ENCODE measurements at places on chromosomes 3 and 15. TPM values are rescaled to one million over a fixed set of nuclear protein-coding genes. Genes with fewer than 3 reads are reported as not detected.

CCDC80 gene
- total RNA-seq = 2.7 TPM

TF gene
- total RNA-seq = 57.9 TPM

DNA sequence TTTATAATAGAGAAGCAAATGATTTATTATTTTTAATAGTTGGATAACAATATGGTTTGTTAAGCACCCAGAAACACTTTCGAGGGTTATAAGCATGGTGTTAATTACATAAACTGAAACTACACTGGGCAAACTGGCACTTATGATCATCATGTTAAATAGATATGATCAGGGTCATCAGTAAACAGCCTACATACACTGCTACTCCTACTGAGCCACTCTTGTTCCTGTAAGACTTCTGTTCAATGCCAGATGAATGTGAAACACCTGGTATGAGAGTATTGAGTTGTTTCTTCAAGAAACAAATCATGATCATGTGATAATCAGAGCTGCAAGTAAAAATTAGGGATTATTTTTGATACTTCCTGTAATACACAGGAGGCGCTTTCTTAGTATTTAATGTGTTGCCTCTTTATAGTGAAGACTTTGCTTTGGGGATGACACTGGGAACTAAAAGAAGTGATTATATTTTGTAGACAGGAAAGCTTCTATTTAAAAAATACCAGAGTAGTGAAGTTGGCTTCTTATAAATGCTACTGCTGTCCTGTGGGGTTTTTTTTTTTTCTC lies 32.3 kb upstream of the UTS2B start:
- no peak for DNase-seq

DNA sequence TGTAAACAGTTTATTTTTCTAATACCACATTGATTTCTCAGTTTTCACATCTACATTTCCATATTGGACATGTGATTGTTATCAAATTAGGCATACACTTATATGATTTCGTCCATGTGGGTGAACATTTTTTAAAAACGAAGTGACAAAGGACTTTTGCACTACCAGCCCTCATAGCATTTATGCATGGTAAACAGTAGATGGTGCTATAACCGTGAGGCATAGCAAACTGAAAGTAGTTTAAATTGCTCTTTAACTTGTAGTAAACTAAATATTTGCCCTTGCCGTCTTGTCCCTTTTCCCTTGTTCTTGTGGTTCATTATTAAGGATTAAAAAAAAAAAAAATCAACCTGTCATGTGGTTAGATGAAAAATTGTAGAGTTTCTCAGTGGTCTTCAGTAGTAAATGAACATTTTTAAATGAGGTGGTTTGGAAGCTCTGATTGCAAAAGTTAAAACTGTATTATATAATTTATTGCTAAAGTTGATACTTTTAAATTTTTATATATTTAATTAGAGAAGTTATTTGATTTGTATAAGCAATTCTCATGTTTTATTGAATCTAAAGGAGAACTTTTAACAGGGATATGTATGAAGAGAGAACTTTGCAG lies 24.0 kb downstream of the STX19 start:
- no peak for DNase-seq

- DNase-seq = no peak
Observed at GRCh38 chr15:39704689-39705088, 78.0 kb downstream of the FSIP1 start.

DNA sequence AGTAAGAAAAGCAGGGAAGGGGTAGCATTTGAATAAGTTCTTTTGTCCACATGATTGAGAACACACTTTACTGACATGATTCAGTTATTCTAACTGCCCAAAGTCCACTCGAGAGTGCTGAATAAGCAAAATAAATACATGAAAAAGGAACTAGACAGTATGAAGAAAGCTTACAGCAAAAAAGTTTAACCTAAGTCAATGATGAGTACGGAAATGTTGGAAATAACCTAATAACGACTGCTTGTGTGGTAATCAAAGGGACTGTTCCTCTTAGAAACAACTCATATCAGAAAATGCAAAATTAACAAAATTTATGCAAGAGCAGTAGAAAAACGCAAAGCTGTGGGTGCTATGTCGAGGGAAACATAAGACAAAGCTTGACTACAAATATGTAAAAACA lies 36.6 kb downstream of the DMXL2 start:
- no peak for DNase-seq

All from prostate gland (tissue), 2 donors.